Kasumi-1 (cell line): ENCODE measurements at places on chromosomes 13 and 19.

GRCh38 chr13:24630121-24630520, 50.1 kb upstream of the ATP12A start:
- no peak for DNase-seq

GRCh38 chr13:50649211-50649610, 194.3 kb downstream of the DLEU7 start:
- DNase-seq, result no peak

GRCh38 chr19:48674216-48674809, 1.5 kb upstream of the NTN5 start:
- DNase-seq, result no peak

DNA sequence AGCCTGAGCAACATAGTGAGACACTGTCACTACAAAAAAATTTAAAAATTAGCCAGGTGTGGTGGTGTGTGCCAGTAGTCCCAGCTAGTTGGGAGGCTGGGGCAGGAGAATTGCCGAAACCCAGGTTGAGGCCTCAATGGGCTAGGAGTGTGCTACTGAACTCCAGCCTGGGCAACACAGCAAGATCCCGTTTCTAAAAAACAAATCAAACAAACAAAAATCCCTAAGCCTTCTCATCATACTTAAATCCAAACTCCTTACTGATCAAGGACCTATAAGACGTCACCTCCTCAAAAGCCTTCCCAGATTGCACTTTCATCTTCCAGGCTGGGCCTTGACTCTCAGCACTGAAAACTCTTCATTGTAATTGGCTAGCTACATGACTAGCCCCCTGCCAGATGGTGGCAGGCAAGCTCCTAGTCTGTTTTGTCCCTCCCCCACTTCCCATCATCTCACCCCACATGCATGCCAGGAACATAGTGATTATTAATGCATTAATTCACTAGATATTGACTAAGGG, 17.5 kb upstream of the NANOS3 start:
- peak; percentile 37 for DNase-seq

DNA sequence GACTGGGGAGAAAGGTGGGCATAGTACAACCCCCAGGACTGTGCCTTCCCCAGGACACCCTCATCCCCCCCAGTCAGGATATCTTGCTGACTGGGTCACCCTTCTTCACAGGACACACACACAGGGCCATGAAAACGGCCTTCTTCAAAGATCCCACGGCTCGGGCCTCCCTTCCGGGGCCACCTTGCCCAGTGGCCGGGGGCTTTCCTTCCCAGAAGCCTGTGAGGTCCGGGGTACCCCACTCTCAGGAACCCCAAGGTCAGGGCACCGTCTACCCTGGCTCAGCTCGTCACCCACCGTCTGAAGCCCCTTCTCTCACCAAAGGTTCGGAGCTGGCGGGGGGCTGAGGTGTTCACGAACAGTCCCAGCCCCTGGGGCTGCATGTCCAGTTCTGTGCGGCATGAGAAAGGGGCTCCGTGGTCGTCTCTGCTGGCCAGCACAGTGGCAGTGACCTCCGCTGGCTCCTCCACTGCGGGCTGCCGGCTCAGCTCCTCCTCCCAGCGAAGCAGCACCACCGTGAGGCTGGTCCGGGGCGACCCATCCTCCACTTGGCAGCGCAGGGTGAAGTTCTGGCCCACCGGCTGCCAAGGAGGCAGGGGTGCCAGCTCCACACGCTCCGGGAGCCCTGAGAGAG, 2.1 kb upstream of the RAVER1 start:
- no peak for DNase-seq

DNA sequence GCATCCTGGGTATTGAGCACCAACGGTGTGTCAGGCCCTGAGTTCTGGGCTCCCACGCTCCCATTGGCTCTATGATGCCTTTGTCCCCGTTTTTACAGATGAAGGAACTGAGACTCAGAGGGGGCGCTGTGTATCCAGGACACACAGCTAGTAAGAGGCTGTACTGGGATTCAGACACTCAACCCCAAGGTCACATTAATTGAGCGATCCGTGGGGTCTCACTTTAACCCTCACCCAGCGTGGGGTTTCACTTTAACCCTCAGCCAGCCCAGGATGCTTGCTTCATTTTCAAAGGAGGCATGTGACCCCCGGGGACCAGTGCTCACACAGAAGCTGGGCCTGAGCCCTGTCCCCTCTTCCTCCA, 42.6 kb downstream of the CYP4F22 start:
- peak; percentile 19 for DNase-seq

DNA sequence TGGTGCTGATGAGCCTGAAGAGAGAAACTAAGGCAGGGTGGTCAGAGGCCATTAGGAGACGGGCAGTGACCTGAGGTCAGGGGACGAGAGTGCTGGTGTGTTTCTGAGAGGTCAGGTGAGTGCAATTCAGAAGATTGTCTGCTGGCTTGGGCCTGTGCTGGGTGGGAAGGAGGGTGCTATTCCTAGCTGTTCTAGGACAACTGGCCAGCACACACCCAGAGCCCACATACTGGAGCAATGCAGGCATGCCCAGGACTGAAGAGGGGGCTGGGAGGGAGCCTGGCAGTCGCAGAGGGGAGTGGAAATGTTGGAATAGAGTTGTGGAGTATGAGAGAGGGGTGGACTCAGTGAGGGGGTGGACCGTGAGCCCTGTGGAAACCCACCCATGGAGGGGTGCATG, 16.5 kb downstream of the ARHGEF7 start:
- DNase-seq, result no peak

DNA sequence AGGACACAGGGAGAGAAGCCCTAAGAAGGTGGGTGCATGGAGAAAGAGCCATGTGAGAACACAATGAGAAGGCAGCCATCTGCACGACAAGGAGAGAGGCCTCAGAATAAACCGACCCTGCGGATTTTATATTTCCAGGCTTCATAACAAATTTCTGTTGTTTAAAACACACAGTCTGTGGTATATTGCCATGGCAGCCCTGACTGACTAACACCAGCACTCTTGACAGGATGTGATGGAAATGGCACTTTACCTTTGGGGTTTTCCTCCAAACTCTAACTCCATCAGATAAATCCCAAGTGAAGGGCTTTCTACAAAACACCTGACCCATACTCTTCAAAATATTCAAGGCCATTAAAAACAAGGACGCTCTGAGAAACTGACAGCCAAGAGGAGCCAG, 13.2 kb upstream of the MED4 start:
- no peak for DNase-seq

DNA sequence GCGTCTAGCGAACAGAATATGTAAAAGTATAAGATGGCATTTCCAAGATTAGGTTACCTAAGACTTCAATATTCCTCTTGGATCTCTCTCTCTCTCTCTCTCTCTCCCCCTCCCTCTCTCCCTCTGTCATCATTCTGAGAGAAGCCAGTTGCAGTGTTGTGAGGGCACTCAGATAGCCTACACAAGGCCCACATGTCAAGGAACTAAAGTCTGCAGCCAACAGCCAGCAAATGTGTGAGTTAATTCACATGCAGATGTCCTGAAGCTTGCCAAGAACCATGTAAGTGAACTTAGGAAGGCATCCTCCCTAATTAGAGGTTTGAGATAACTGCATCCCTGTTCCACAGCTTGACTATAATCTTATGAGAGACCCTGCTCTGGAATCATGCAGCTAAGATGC, 822.9 kb upstream of the PRR20A start:
- no peak for DNase-seq

DNA sequence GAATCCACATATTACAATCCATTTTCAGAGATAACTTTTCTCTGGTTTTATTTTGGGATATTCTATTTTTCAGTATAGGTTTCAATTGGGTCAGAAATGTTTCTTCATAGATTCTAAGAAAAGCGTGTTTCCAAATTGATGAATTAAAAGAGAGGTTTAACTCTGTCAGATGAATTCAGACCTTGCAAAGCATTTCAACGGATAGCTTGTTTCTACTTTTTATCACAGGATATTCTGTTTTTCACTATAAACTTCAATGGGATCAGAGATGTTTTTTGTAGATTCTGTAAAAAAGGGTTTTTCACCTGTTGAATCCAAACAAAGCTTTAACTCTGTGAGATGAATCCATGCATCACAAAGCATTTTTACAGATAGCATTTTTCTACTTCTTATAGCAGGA, 1498.1 kb downstream of the UQCRFS1 start:
- no peak for DNase-seq

- no peak for DNase-seq
Observed at GRCh38 chr19:3725121-3725520, 16.9 kb downstream of the TJP3 start.

- DNase-seq, result no peak
Observed at GRCh38 chr13:30290812-30291436, 16.4 kb downstream of the KATNAL1 start.

GRCh38 chr19:49152119-49152550, 3.1 kb downstream of the HRC start:
- DNase-seq, result no peak

- DNase-seq, result no peak
Observed at GRCh38 chr13:104204177-104204576, 1138.0 kb upstream of the SLC10A2 start.

GRCh38 chr19:16289594-16289993, 35.0 kb upstream of the KLF2 start:
- DNase-seq, result no peak

- DNase-seq, result no peak
Observed at GRCh38 chr13:114296902-114297301, 15.5 kb downstream of the UPF3A start.

- peak; percentile 66 for DNase-seq
Observed at GRCh38 chr13:48562296-48563066, 29.6 kb upstream of the RCBTB2 start.

DNA sequence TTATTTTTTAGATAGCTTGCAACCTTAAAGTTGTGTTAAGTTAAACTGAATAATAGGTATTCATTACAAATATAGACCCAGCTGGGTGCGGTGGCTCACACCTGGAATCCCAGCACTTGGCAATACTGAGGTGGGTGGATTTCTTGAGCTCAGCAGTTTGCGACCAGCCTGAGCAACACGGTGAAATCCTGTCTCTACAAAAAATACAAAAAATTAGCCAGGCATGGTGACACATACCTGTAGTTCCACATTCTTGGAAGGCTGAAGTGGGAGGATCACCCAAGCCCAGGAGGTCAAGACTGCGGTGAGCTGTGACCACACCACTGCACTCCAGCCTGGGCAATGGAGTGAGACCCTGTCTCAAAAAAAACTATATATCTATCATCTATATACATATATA, 386.5 kb downstream of the PCDH17 start:
- DNase-seq, result no peak

DNA sequence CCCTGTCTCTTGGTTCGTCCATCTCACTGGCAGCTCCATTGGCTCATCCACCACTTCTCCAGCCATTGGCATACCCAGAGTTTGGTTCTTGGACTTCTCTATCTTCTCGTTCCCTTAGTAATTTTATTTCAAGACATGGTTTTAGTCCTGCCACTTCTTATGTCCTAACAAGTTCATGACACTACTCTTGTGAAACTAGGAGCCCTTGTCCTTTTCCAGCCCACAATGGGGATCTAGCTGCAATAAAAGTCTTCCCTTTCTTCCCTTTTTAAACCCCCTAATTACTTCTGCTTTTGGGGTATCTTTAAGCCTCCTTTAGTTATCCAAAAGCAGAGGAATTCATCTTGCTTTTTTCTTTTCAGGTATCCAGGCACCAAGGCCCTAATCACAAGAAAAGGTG, 2.9 kb upstream of the RCBTB2 start:
- peak; percentile 41 for DNase-seq

GRCh38 chr13:66273011-66273410, 957.1 kb downstream of the PCDH9 start:
- no peak for DNase-seq

DNA sequence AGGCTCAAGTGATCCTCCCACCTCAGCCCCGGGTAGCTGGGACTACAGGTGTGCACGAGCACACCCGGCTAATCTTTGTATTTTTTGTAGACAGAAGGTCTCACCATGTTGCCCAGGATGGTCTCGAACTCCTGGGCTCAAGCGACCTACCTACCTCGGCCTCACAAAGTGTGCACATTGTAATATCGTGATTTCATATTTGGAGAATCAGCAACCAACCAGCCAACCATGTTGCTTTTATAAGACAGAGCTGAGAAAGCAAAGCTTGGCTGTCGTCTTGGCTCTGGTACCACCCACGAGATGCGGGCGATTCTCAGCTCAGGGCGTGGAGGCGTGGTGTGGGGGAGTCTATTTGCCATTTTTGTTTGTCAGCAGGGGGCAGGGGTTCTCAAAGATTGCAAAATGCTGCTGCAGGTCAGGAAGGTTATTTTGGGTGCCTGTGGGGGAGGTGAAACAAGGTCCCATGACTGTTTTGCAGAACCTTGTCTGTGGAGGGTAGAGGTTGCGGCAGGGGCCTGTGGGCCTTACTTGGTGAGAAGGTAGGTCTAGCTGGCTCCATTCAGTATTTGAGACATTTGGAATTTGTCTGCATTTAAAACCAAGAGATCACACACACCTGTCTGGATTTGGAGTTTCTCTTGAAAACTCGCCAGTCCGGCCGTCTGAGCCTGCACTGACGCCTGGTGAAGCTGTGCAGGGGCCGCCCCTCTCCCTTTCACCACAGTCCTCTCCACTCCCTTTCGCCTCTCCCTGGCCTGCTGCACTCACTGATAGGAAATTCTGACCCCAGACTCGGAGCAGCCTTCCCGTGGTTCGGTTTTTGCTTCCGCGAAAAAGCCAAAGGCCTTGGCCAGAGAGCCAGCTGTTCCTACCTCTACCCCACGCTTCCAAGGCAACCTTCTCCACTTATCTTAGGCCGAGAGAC, 15.4 kb downstream of the TNFAIP8L1 start:
- no peak for DNase-seq
